ENCODE measurements at places on chromosomes 6 and 20. TPM values are rescaled to one million over a fixed set of nuclear protein-coding genes. Genes with fewer than 3 reads are reported as not detected.

The SLX4IP gene
- 8.5 TPM for total RNA-seq

The DPPA5 gene
- not detected for total RNA-seq

The DCBLD1 gene
- total RNA-seq = 1.5 TPM

DNA sequence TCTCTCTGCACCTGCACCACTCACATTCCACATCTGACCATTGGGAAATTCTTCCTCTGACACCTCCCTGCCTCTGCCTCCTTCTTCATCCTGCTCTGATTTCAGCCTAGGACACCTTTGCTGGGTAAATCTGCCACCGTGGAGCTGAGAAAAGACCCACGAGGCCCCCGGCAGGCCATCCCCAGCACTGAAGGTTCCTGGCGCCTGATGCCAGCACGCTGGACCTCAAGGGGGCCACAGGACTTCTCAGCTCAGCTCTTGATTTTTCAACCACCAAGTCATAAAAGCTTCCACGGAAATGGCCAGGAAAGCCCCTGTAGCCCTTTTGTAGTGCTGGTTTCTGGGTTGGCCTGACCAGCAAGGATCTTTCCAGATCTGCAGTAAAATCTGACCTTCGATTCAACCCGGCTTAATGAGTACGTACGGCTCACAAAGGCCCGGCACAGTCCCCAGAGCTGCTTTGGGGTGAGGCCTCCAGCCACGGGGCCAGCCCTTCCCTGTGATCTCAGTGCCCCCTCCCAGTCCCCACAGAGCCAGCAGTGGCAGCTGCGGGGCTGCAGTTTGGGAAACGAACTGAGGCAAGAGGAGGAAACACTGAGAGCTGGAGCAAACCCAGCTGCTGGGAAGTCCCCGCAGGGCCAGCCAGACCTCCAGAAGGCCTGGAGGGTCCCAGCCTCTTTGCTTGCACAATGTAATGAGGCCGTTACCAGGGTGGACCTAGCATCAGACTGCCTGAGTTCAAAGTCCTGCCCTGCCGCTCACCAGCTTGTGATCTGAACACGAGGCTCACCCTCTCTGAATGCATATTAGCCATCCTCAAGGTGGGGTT, 157.5 kb downstream of the BMP7 start:
- DNase-seq = no peak

The GRIK2 gene
- 62.1 TPM for total RNA-seq

The MYLK2 gene
- 1.2 TPM for total RNA-seq

The TULP4 gene
- total RNA-seq = 82.0 TPM

DNA sequence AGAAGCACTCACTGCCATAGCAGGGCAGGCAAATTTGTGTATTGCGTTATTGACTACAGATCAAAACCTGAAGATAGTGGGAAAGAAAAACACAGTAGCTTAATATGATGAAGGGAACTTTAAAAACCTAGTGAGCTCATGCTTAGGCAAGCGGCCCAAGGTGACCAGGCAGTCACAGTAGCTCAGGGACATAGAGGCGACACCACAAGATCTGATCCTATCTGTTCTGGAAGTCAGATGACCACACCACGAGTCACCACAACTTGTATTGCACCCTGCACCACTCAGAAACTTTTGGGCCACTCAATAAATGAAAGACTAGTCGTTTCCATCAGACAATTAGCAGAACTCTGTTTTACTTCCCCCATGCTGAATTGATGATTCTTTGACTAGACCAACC, 4.9 kb downstream of the CLIC5 start:
- no peak for DNase-seq

DNA sequence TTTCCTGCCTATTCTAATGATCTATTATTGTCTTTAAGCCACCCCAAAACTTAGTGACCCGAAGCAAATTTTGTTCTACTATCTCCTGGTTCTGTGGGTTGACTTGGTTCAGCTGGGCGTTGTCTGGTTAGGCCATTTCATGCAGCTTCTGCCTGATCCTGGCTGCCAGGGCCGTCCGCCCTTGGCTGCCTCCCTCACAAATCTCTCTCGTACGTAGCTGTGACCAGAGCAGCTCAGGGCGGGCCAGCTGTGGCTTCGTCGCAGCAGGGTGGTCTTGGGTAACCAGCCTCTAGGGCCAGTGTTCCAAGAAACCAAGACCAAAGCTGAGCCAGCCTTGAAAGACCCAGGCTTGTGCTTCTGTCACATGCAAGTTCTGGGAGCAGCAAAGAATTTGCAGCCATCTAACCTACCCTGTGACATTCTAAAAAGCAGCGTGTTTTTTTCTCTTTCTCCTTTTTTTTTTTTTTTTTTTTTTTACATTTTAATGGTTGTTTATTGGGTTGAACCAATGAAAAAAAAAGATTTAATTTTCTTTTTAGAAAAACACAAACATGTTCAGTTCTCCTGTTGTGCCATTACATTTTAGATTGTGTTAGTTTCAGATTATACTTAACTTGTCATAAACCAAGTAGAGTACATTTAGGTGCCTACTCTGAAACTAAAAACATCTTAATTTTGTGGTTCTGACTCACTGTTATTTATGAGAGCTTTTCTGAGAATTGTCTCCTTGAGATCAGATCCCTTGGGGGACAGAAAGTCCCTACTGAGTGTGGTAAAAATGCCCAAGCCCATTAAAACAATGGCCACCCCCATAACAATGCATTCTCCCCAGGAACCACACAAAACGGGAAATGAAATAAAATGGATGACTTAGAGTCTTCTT, 83.9 kb downstream of the ZDHHC14 start:
- peak; percentile 78 for DNase-seq

The PRSS35 gene
- total RNA-seq = 131 TPM

GRCh38 chr6:148179786-148180185, 162.9 kb upstream of the SASH1 start:
- peak; percentile 83 for DNase-seq

The TIAM2 gene
- total RNA-seq = 9.1 TPM

DNA sequence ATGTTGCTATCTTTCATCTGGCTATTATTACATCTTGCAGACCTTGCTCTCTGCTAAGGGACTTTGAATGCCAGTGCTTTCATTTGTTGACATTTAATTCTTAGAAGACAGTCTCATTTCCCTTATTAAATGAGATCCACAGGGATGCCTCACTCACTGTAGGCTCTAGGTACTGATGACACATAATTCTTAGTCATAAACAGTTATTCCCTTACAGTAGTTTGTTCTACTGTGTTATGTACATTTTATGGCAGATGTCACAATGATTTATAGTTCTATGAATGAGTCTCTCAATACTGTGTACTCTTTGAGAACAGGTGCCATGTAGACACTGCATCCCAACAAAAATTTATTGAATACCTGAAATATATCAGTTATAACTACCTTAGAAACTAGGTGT, 70.3 kb downstream of the FAM83B start:
- DNase-seq = peak; percentile 7

GRCh38 chr6:11207199-11207968, 25.1 kb downstream of the NEDD9 start:
- DNase-seq = peak; percentile 71

DNA sequence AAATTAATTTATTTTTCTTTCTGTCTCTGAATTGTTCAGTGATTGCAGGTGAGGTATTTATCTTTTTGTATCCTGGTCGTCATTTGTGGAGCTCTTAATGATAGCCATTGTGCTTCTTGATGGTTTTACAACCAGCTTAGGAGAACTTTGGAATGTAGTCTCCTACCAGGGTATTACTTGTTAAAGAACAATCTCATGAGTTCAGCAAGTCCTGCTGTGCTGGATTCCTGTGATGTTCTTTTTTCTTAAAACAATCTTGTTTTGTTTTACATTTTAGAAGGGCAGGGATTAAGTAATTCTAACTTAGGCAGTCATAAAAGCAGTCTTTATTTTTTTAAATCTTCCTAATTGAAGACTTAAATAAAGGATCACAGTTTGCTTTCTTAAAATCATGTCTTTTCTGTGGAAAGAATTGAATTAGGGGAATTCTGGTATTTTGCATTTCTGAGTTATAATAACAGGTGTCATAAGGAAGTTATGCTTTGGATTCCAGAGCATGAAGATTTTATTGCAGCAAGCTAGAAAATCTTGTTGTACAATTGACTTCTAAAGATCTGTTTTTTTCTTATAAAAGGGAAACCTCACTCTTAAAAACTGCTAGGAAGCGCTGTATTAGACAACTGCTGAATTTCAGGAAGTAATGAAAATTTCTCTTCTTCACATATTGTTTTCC, 23.7 kb downstream of the RIOK1 start:
- no peak for DNase-seq

GRCh38 chr20:20277894-20278335, 90.0 kb upstream of the INSM1 start:
- DNase-seq = no peak

The CNR1 gene
- total RNA-seq = not detected

- no peak for DNase-seq
These were observed 66.1 kb upstream of the SLC22A16 start for GRCh38 chr6:110542311-110543024.

- DNase-seq = no peak
These were observed 84.4 kb downstream of the SLX4IP start for GRCh38 chr20:10519361-10520046.

The DUSP22 gene
- 16.0 TPM for total RNA-seq

The SLC22A3 gene
- total RNA-seq = not detected

- no peak for DNase-seq
These were observed 32.3 kb downstream of the HSF2 start for GRCh38 chr6:122431780-122432179.

DNA sequence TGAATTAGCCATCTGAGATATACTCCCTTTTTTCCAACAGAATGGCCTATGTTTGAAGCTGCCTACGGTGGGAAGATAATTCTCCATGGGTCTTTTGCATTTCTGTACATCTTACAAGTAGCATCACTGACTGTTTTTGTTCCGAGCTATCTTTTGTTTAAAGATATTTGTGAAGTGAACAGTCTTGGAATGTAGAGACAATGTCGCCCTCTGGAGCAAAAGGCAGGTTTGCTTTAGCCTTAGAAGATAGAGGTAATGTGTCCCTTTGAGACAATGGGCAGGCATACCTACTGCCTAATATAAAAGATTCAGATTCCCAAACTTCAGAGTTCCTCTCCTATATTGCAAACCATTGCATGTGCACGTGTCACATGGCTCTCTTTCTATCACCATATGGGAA, 347.8 kb upstream of the CNR1 start:
- DNase-seq = no peak

The BIRC7 gene
- total RNA-seq = not detected

- no peak for DNase-seq
These were observed 224.4 kb downstream of the UST start for GRCh38 chr6:148971031-148971927.

GRCh38 chr6:150416128-150416527, 47.3 kb downstream of the IYD start:
- no peak for DNase-seq

DNA sequence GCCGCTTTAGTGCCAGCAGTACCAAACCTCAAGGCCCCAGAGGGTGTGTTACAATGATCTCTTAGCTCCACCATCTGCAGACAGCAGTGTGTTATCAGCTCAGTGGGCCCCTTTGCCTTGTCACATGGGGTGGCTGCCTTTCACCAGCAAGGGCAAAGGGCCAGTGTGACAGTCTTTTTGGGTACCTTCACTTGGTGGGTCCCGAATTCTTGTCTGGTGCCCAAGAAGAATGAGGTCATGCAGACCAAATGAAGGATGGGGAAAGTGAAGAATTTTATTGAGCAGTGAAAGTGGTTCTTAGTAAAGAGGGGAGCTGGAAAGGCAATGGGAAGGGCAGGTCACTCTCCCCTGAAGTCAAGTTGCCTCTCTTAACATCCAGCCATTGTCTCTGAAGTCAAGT, 2.9 kb upstream of the SMIM28 start:
- DNase-seq = no peak

All from A673 (cell line).